T-helper 2 cell (primary cell): ENCODE measurements at places on chromosomes 1 and 21.

DNA sequence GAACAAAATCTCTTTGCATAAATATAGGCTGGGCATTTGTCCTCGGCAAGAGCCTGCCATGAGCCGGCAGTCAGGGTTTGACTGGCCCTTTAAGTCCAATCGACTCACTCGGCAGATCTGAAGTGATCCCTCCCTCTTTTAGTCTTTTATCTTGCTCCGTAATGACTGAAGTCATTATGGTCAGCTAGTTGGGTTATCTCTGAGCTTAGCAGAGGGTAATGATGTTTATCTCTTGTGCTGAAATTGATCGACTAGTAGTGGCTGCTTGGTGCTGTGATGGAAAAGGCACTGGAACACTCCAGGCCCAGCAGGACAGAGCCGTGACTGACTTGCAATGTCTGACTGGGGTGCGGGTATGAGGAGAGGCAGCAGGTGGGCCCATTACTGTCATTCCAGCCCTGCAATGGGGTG is 468 bp upstream of the ABCA4 start:
- no peak for DNase-seq

GRCh38 chr1:7371926-7372325 is 399.2 kb upstream of the VAMP3 start:
- no peak for DNase-seq

GRCh38 chr1:202982715-202983430 is 15.8 kb upstream of the CYB5R1 start:
- no peak for DNase-seq

DNA sequence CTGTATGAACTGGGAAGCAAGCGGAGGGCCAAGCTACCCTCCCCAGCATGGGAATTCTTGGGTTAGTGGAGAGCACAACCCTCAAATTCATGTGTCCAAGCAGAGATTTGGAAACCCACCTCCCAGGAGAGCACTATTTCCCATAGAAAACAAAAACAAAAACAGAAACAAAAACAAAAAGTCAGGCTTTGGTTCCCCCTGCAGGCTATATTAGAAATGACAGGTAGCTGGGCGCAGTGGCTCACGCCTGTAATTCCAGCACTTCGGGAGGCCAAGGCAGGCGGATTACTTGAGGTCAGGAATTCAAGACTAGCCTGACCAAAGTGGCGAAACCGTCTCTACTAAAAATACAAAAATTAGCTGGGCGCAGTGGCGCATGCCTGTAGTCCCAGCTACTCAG is 10.8 kb downstream of the MINDY1 start:
- no peak for DNase-seq

DNA sequence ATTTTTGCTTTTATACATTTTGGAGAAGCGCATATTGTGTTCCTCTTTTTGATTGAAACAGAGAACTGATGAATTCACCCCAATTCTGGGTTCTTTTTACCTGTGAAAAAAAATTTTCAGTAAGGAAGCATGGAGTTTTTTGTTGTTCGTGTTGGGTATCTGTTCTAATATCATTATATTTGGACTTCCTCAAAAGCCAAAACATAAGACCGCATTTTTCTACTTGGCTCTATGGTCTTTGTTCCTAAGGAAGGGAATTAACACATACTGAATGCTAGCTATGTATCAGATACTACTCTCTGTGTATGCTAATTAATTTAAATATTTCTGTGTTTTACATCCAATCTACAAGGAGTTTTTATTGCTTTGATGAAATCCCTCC is 12.9 kb downstream of the EPB41 start:
- DNase-seq, result no peak

GRCh38 chr1:209490013-209490412 is 93.5 kb upstream of the CAMK1G start:
- no peak for DNase-seq

GRCh38 chr1:110880708-110881374 is 7.9 kb downstream of the CD53 start:
- DNase-seq, result peak; percentile 14

DNA sequence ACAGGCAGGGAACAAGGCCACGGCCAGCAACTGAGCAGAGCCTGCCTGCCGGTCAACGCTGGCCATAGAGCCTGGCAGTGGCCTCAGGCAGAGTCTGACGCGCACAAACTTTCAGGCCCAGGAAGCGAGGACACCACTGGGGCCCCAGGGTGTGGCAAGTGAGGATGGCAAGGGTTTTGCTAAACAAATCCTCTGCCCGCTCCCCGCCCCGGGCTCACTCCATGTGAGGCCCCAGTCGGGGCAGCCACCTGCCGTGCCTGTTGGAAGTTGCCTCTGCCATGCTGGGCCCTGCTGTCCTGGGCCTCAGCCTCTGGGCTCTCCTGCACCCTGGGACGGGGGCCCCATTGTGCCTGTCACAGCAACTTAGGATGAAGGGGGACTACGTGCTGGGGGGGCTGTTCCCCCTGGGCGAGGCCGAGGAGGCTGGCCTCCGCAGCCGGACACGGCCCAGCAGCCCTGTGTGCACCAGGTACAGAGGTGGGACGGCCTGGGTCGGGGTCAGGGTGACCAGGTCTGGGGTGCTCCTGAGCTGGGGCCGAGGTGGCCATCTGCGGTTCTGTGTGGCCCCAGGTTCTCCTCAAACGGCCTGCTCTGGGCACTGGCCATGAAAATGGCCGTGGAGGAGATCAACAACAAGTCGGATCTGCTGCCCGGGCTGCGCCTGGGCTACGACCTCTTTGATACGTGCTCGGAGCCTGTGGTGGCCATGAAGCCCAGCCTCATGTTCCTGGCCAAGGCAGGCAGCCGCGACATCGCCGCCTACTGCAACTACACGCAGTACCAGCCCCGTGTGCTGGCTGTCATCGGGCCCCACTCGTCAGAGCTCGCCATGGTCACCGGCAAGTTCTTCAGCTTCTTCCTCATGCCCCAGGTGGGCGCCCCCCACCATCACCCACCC is at the start of gene TAS1R3:
Gene TAS1R3, plus strand, starts transcription at position 213 of the 898 bp plus-strand sequence. Its CDS starts 66 bp downstream, at position 279.
- DNase-seq, result no peak

DNA sequence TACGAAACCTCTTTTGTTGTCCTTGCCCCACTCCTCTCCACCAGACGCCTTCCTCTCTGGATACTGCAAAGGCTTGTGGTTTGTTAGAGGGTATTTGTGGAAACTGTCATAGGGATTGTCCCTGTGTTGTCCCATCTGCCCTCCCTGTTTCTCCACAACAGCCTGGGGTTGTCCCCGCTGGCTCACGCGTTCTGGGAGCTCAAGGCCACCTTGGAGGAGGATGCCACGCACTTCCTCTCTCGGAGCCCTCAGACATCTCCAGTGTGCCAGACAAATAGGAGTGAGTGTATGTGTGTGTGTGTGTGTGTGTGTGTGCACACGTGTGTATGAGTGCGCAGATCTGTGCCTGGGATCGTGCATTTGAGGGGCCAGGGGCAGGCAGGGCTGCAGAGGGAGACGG is 37.6 kb upstream of the IL19 start:
- no peak for DNase-seq
